ENCODE measurements at places on chromosomes 12 and 14. TPM values are rescaled to one million over a fixed set of nuclear protein-coding genes. Genes with fewer than 3 reads are reported as not detected.
A peak's percentile ranks its signal among the peaks of the same experiment; 100 is the strongest.

Gene ZC2HC1C
- 4.3 TPM for total RNA-seq

Gene SOX5
- 2.0 TPM for total RNA-seq

Gene ABCC9
- 0.03 TPM for total RNA-seq

Gene SLC5A8
- total RNA-seq, result not detected

Gene DAO
- total RNA-seq, result not detected

Gene GALNT8
- total RNA-seq, result 3.0 TPM

Gene MAP1LC3B2
- 0.17 TPM for total RNA-seq

Gene SLC6A12
- total RNA-seq, result 3.4 TPM

Gene KLRK1
- not detected for total RNA-seq

Gene DCN
- total RNA-seq, result not detected

Gene CBLN3
- total RNA-seq, result not detected

- no peak for DNase-seq
Observed at GRCh38 chr12:65885312-65885711, 61.0 kb downstream of the HMGA2 start.

DNA sequence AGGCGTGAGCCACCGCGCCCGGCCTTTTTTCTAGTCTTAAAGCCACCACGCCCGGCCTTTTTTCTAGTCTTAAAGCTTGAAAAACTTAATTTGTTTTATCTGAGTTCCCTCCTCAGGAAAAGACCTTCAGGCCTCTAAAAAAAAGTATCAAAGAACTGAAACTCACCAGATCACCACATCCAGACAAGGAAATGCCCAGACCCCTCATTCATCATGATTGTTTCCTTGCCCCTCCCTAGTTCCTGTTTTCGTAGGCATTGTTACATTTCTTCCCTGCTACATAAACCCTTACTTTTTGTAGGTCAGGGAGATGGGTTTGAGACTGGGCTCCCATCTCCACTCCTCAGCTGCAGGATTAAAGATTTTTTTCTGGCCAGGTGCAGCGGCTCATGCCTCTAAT, 21.1 kb upstream of the VWF start:
- DNase-seq, result no peak

GRCh38 chr12:48422060-48422459, 50.3 kb upstream of the ANP32D start:
- DNase-seq, result no peak

DNA sequence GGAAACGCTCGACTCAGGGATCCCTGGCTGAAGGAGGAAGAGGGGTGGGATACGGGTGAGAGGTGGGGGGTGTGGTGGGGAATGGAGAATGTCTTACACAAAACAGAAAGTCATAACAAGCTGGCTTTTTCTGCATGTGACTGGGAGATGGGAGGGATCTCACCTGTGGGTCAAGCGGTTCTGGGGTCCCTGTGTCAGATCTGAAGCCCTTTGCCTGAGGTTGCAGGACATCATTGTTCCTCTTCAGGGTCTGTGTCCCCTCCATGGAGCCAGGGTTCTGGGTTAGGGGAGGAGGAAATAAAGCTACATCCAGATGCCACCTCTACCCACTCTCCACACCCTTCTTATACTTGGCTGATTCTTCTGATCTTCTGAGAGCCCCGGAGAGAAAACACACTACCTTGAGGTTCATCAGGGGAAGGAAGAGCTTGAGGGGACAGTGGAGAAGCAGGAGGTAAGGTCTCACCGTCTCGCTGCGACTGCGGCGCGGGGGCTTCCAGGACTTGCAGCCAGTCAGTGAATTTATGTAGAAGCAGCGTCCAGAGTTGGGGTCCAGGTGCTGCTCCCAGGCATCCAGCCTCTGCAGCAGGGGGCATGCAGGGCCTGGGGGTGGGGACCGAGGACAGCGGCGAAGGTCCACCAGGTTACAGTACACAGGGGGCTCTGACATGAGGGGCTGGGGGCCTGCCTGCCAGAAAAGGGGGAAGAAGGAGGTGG, 2.5 kb downstream of the ARHGAP9 start:
- no peak for DNase-seq

- no peak for DNase-seq
Observed at GRCh38 chr12:49843411-49843810, 505 bp upstream of the BCDIN3D start.

GRCh38 chr12:125105600-125105999, 40.4 kb downstream of the AACS start:
- DNase-seq, result no peak

DNA sequence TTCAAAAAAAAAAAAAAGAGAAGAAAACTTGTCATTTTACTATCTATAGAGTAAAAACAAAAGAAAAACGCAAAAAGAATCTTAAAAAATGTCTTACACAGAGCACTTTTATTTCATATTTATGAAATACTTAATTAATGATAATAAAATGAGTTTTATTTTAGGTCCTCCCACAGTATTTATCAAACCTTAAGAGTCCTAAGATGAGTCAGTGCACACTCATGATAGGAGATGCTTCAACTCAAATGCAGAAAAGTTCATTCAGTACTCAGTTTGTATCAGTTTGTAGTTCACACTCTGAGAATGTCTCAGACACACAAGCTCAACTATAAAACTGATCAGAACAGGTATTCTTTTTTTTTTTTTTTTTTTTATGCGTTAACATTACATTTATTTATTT, 41.7 kb downstream of the TRIM9 start:
- DNase-seq, result no peak

GRCh38 chr14:33539918-33540357, 410.9 kb downstream of the EGLN3 start:
- no peak for DNase-seq

- DNase-seq, result peak; percentile 2
Observed at GRCh38 chr12:9039397-9039977, 50.1 kb downstream of the KLRG1 start.

DNA sequence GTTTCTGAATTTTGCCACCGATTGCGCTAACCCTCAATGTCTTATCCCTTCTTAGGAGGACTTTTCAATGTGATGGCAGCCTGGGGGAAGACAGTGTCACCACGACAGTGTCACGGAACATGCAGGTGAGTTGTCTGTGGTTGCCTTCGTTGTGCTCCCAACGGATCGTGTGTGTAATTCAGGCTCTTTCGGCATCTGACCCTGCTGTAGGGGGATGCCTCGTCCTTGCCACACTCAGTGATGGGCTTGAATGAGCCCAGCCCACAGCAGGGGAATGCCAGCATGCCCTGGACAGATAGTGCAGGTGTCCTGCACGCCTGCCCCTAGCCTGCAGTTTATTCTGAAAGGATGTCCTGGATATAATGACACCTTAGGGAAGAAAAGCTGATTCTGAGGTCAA, 123.8 kb upstream of the RTL1 start:
- DNase-seq, result no peak

- no peak for DNase-seq
Observed at GRCh38 chr14:65373016-65373670, 39.4 kb upstream of the FUT8 start.

GRCh38 chr12:3000548-3001275, 41.5 kb downstream of the TEAD4 start:
- peak; percentile 25 for DNase-seq

GRCh38 chr14:95471016-95471415, 45.4 kb downstream of the SYNE3 start:
- DNase-seq, result no peak

- no peak for DNase-seq
Observed at GRCh38 chr12:55061024-55061423, 41.2 kb downstream of the NEUROD4 start.

DNA sequence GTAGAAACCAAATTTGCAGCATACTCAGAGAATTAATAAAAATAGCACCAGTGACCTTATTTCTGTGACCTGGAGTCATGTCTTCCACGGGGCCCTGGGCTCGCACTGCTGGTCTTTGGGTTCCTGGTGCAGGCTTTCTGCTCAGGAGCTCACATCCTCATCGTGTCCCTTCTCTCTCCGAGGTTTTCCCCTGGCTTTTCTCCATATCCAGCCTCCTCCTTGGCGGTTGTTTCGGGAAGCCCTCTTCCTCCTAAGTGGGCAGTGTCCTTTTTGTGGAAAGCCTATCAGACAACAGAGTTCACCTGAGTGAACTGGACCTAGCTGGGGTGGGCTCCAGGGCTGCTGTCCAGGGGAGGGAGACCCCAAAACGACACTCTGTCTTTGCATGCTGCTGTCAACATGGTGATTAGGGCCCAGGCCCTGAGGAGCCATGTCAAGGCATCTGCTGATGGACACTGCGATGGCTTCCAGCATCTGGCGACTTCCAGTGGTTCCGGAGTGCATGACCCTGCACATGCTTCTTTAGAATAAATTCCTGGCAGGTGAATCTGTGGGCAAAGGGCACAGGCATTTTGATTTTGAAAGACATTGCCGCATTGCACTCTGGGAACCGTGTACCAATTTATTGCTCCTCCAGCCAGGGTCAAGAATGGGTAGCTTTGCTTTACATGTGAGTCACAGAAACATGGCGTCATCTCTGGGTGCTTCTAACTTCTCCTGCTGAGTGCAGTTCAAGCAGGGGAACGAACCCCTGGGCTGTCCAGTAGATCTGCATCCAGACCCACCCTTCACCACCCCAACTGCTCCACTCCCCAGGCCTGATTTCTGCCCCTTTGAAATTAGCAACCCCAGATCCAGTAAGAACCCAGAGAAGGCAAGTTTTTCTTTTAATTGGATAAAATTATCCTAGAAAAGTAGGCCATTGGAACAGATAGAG, 136.8 kb downstream of the ADGRD1 start:
- DNase-seq, result peak; percentile 39

DNA sequence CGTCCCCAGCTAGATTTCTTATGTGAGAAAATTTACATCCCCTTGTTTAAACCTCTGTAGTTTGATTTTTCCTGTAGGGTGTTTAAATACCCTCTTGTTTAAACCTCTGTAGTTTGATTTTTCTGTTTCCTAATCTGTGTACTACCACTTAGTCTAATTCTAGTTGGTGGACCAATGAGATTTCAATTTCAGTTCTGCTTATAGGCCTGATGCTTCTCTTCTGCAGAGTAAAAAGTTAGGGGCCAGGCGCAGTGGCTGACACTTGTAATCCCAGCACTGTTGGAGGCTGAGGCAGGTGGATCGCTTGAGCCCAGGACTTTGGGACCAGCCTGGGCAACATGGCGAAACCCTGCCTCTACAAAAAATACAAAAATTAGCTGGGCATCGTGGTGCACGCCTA, 11.5 kb downstream of the UBC start:
- DNase-seq, result no peak

GRCh38 chr14:20682435-20683124, 1.8 kb upstream of the RNASE4 start:
- DNase-seq, result peak; percentile 96

- DNase-seq, result no peak
Observed at GRCh38 chr14:73888971-73889370, 2.3 kb downstream of the ZNF410 start.

GRCh38 chr12:111361073-111361716, 7.7 kb downstream of the PHETA1 start:
- DNase-seq, result no peak

GRCh38 chr14:70640938-70641547, 673 bp upstream of the TTC9 start:
- peak; percentile 76 for DNase-seq

DNA sequence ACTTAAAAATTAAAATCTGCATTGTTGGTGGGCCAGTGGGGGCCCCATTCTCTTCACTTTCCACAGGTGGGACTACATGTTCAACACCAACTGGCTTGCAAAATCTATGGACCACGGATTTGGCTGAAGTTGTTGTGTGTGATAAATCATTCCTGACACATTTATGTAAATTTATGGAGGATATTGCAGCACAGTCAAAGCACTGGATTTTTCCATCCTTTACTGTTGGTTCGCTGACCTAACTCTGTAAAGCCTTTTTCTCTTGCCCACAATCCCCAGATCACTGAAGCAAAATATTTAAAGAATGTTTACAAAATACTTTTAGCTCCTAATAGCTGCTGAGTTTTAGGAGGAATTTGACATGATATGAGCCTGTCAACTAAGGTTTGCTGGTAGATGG, 219.7 kb upstream of the PRICKLE1 start:
- no peak for DNase-seq

DNA sequence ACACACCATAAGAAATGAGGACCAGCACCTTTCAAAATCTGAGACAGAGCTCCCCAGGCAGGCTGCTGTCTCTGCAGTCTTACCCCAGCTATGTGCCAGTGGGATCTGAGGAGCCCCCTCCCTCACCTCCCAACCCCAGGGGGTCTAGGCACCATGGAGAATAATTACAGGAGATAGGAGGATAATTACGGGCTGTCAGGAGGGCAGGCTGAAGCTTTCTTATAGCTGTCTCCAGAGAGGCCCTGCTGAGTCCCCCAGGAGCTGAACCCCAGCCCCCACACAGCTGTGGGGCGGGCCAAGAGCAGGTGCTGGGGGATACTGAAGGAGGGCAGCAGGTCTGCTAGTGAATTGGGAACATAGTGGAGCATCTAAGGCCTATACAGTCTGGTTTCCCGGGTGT, 6.8 kb downstream of the CPNE6 start:
- DNase-seq, result no peak

GRCh38 chr14:78254911-78255461, 84.8 kb downstream of the NRXN3 start:
- DNase-seq, result peak; percentile 72

- peak; percentile 57 for DNase-seq
Observed at GRCh38 chr12:92297932-92298696, 152.5 kb upstream of the BTG1 start.

- DNase-seq, result no peak
Observed at GRCh38 chr12:2692080-2692479, 102.7 kb upstream of the FKBP4 start.

DNA sequence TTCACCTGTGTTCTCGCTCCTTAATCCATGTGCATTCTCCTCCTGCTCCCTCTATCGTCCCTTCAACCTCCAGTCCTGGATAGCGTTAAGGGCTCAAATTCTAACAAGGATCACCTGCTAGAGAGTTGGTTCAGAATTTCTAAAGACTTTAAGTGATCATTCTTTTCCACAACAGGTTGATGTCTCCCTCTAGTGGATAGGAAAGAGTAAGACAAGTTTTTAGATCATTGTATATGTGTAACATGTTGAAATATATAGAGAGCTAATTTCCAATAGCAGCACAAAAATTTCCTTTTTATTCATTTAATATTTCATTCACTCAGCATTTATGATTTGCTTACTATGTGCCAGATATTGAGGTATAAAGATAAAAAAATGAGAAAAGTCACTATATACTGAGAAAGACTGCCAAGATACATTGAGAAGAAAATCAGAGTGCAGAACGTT, 9.3 kb upstream of the ESR2 start:
- DNase-seq, result peak; percentile 44

DNA sequence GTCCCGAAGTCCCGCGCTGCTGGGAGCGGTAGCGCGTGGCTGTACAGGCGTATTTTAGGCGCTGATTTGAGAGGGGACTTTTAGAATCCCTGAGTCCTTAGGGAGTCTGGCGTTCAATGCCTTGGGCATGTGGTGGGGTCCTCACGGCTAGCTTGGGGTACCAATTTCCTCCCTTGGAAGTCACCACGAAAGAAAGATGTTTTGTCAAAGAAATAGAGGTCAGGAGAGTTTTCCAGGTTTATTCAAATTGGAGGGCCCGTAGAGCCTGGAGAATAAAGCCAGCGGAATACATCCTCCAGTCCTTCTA, 63.9 kb downstream of the KLHL28 start:
- DNase-seq, result no peak

DNA sequence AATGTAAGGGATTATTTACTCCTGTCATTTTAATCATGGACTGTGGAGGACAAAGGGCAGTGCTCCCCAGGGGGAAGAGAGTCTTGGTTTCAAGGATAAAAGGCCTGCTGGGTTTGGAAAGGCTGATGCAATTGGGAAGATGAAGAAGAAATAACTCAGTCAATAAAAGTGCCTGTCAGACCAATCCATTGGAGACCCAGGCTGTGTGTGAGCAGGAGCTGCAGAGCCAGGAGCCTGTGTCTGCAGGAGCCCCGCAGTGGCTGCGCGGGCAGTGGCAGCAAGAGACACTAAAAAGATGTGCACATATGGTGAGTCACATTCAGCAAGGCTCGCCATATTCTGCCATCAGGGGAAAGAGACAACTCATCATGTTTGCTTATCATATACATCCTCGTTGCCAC, 90.4 kb downstream of the CRACR2A start:
- no peak for DNase-seq

All from Daoy (cell line).